ENCODE measurements at places on chromosomes 16 and 17. TPM values are rescaled to one million over a fixed set of nuclear protein-coding genes. Genes with fewer than 3 reads are reported as not detected.
A peak's percentile ranks its signal among the peaks of the same experiment; 100 is the strongest.

- no peak for DNase-seq
- H3K4me1 ChIP-seq = peaks cover 40% of the 10 kb centered on the region
- H3K27me3 ChIP-seq = no peaks in the 10 kb centered on the region
- no peaks in the 10 kb centered on the region for H3K36me3 ChIP-seq
These were observed 14.2 kb downstream of the KCNG4 start for GRCh38 chr16:84225571-84225970.

DNA sequence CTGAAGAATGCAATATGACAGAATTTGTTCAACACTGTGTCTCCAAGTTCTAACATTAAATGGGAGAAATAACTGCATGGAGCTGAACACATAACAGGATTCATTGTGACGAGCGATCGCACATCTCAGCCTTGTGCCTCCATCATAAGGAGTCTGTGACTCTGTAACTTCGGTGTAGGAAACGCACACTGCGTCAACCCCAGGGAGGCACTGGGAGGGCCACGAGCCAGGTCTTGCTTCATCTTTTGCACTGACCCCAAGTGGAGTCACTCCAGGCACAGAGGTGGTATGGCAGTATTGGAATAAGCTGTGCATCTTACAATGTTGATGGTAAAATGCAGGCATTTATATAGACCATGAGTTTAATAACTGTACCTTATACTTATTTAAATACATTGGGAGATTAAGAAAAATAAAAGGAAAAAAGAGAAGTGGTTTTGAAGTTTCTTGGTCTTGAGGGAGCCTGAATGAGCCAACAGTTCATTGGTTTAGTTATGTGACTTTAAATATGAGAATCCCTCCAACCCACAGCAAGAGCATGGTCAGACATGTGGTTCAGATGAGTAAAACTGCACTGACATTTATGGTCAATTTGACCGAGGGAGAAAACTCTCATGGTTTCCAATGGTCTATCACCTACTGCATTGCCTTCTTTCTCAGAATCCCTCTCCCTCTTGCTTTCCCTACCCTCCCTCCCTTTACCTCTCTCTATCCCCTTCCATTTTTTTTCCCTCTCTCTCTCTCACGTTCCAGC lies 5.7 kb upstream of the PMP22 start:
- no peaks in the 10 kb centered on the region for H3K36me3 ChIP-seq
- no peaks in the 10 kb centered on the region for H3K4me1 ChIP-seq
- no peak for DNase-seq

DNA sequence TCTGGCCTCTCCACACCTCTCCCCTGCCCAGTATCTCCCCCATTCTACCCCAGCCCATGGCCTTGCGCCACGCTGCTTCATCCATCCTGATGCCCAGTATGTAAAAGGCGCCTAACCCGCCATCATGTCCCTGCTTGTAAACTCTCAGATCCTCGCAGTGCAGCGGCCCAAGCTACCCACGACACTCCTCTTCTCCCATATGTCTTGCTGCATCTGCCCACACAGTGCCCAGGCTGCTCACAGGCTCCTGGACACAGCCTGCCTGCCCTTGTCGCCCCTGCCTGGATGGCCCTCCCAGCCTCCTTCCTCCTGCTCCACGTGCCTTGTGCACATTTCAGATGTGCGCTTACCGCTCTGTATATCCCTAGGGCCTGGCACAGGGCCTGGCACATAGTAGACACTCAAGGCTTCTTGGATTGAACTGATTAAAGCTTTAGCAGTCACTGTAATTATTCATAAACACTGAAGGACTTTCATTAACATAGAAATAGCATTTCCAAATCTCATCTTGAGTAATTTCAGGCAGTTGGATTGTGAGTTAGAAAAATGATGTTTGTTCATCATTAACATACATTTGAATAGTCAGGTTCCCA lies 129.1 kb downstream of the CLEC16A start:
- no peak overlapping the region for H3K4me3 ChIP-seq
- H3K27me3 ChIP-seq = no peaks in the 10 kb centered on the region
- no peak overlapping the region for H3K27ac ChIP-seq
- no peaks in the 10 kb centered on the region for H3K36me3 ChIP-seq
- no peak for DNase-seq

- peak; percentile 64 for DNase-seq
- no peak overlapping the region for H3K4me3 ChIP-seq
- no peaks in the 10 kb centered on the region for H3K36me3 ChIP-seq
- H3K27me3 ChIP-seq = no peaks in the 10 kb centered on the region
These were observed 20.2 kb downstream of the CRISPLD2 start for GRCh38 chr16:84839956-84840355.

GRCh38 chr17:7137171-7137943 lies 22.7 kb upstream of the ASGR2 start:
- H3K27me3 ChIP-seq = no peaks in the 10 kb centered on the region
- H3K4me3 ChIP-seq = no peak overlapping the region
- H3K36me3 ChIP-seq = no peaks in the 10 kb centered on the region
- H3K4me1 ChIP-seq = peaks cover 26% of the 10 kb centered on the region

- H3K36me3 ChIP-seq = no peaks in the 10 kb centered on the region
- H3K27me3 ChIP-seq = peaks cover 57% of the 10 kb centered on the region
- no peak overlapping the region for H3K27ac ChIP-seq
- no peak for DNase-seq
These were observed 20.7 kb upstream of the IL21R start for GRCh38 chr16:27381236-27381635.

DNA sequence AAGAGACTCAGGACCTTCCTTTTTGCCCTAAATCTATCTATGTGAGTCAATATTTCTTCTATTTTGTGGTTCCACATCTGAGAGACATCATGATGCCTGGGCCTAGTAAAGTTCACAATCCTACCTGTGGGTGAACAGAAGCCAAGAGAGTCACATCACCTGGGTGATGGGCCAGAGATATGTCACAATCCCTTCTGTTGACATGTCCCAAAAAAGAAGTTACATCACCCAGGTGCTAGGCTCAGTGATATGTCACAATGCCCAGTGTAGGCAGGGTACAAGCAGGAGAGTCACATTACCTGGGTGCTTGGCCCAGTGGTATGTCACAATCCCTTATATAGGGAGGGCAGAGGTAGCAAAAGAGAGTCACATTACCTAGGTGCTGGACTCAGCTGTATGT lies 2101.9 kb downstream of the TP53TG3F start:
- H3K4me3 ChIP-seq = no peak overlapping the region
- DNase-seq = no peak
- H3K4me1 ChIP-seq = no peaks in the 10 kb centered on the region
- no peaks in the 10 kb centered on the region for H3K36me3 ChIP-seq
- H3K27me3 ChIP-seq = no peaks in the 10 kb centered on the region

- H3K4me3 ChIP-seq = peak overlapping the region; percentile 78
- H3K27me3 ChIP-seq = no peaks in the 10 kb centered on the region
- peak; percentile 77 for DNase-seq
- no peak overlapping the region for H3K27ac ChIP-seq
These were observed 1.1 kb downstream of the GLIS2 start for GRCh38 chr16:4316864-4317531.

DNA sequence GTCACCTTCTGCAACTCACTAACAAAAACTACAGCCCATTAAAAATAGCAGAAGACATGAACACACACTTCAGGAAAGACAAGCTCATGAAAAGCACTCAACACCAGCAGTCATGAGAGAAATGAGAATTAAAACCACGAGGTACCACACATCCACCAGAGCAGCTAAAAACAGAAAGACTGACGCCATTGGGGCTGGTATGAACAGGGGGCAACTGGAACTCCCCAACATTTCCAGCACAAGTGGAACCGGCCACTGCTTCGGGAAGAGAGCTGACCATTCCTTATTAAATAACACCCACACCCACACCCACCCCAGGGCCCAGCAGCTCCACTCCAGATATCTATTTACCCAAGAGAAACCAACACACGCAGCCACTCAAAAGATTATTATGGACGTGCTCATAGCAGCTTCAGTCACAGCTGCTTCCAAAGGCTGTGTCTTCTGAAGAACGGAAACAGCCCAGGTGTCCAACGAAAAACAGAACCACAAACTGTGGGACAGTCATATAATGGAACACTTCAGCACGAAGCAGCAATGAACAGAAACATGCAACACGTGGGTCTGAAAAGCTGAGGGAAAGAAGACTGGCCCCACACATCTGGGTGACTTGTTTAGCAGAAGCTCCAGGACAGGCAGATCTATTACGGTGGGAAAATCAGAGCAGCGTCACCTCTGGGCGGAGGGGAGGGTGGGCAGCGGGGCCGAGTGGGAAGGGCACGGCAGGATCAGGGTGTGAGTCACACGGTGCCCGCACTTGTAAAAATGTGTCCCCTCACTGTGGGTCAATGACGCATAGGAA lies 41.1 kb downstream of the KLHDC4 start:
- no peak overlapping the region for H3K27ac ChIP-seq
- no peaks in the 10 kb centered on the region for H3K4me1 ChIP-seq
- no peak for DNase-seq

DNA sequence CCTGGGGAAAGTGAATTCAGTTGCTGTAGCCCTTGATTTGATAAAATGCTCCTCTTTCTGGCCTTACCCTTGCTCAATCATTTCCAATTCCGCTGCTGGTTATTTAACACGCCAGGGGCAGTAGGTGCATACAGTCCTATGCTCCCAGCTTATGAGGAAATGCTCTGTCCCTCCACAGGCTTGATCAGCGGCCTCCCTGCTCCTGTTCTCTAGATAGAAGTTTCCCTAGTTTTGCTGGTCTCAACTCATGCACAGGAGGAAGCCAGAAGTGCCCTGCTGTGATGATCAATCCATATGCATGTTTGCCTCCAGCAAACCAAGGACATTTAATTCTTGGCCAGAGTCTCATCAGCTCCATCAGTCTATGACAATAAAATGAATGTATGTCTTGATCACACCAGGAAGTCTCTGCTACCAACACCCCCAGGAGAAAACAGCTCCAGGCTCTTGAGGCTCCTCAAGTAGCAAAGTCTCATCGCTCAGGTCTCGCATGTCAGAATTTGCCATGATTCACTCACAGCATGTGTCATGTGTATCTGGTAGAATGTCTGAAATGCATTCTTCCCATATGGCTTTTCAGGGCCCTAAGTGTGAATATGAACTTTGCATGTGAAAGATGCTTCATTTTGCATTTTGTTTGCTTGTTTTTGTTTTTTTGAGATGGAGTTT lies 208.9 kb downstream of the CDH13 start:
- DNase-seq = no peak
- H3K27ac ChIP-seq = no peak overlapping the region
- H3K36me3 ChIP-seq = no peaks in the 10 kb centered on the region
- peaks cover 18% of the 10 kb centered on the region for H3K27me3 ChIP-seq
- H3K4me3 ChIP-seq = no peak overlapping the region

DNA sequence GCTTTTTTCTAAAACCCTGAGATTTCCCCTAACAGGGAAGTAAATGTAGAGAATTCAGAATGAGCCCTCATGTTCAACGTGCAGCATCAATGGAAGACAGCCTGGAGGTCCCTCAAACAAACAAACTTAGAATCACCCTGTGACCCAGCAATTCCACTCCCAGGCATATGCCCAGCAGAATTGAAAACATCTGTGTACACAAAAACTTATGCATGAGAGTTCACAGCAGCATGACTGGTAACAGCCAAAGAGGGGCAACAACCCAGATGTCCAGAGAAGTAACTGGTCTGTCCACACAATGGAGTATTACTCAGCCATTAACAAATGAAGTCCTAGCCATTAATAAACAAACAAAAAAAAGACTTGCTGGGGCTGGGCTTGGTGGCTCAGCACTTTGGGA lies 252.7 kb downstream of the PARN start:
- no peak overlapping the region for H3K4me3 ChIP-seq
- H3K4me1 ChIP-seq = peaks cover 52% of the 10 kb centered on the region
- H3K27ac ChIP-seq = peak overlapping the region; percentile 92
- DNase-seq = no peak
- H3K27me3 ChIP-seq = no peaks in the 10 kb centered on the region
- no peaks in the 10 kb centered on the region for H3K36me3 ChIP-seq

GRCh38 chr17:63635787-63636186 lies 13.6 kb downstream of the MAP3K3 start:
- H3K27ac ChIP-seq = no peak overlapping the region
- no peaks in the 10 kb centered on the region for H3K36me3 ChIP-seq
- no peak overlapping the region for H3K4me3 ChIP-seq
- no peaks in the 10 kb centered on the region for H3K4me1 ChIP-seq
- H3K27me3 ChIP-seq = no peaks in the 10 kb centered on the region
- no peak for DNase-seq

DNA sequence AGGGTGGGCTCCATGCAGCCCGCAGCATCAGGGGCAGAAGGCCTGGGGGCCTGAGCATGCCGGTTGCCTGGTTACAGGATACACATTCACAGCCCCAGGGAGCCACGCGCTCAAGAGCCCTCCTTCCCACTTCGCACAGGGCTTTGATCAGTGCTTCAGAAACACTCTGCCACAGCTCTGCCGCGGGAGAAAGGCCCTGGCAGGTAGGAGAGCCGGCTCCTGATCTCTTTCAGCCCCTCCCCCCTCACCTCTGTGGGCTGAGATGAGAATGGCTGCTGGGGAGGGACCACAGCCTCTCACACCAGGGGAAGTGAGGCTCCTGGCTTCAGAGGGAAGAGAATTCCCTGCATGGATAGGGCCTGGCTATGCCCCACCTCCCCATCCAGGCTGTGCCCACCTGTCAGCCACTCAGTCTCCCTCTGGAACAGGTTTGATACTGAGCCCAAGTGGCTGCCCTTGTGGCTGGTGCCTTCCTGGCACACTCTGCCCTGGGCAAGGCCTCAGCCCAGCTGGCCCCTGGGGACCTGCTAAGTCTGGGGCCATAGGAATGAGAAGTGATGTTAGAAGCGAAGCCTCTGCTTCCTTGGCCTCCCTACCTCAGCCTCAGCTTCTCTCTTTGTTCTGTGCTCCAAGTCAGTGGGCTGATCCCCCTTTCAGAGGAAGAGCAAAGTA lies 8.6 kb downstream of the DOK4 start:
- H3K4me3 ChIP-seq = no peak overlapping the region
- no peak for DNase-seq
- no peaks in the 10 kb centered on the region for H3K4me1 ChIP-seq

DNA sequence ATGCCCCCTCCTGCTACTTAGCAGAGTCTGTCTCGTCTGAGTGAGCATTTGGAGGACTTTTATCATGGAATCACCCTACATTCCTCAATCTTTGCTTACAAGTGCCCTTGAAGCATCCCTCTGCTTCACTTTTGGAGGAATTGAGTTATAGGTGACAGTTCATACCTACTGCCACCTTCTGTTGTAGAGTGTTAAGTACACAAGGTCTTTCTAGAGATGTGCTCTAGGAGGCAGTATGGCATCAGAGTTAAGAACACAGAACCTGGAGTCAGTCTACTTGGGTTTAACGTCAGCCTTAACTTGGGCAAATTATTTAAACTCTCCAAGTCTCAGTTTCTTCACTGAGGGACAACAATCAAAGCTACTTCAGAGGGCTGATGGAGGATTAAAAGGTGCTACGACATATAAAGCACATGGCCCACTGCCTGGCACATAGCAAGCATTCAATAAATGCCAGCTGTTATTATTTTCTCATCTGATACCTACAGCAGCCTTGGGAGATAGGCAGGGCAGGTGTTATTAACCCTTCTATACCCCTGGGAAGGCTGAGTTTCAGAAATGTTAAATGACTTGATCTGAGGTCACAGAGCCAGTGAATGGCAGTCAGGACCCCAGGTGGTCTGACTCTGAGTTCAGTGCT lies 62.2 kb downstream of the UTP18 start:
- H3K27ac ChIP-seq = no peak overlapping the region
- H3K4me3 ChIP-seq = no peak overlapping the region
- peaks cover 36% of the 10 kb centered on the region for H3K27me3 ChIP-seq
- DNase-seq = no peak
- H3K36me3 ChIP-seq = no peaks in the 10 kb centered on the region

The WSCD1 gene
- total RNA-seq = not detected

The TBC1D3B gene
- total RNA-seq = 13.8 TPM

The TAC4 gene
- not detected for total RNA-seq

The ZG16B gene
- total RNA-seq = 23.4 TPM

The KRT36 gene
- not detected for total RNA-seq

The NAGS gene
- 1.0 TPM for total RNA-seq

The CDH11 gene
- not detected for total RNA-seq

The SLC16A13 gene
- total RNA-seq = 33.4 TPM
